Omental fat pad (tissue), 4 donors: ENCODE measurements at places on chromosomes 12 and 14.

GRCh38 chr14:91329486-91330014 is 85.0 kb upstream of the GPR68 start:
- no peak for DNase-seq

DNA sequence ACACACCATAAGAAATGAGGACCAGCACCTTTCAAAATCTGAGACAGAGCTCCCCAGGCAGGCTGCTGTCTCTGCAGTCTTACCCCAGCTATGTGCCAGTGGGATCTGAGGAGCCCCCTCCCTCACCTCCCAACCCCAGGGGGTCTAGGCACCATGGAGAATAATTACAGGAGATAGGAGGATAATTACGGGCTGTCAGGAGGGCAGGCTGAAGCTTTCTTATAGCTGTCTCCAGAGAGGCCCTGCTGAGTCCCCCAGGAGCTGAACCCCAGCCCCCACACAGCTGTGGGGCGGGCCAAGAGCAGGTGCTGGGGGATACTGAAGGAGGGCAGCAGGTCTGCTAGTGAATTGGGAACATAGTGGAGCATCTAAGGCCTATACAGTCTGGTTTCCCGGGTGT is 6.8 kb downstream of the CPNE6 start:
- DNase-seq, result no peak

DNA sequence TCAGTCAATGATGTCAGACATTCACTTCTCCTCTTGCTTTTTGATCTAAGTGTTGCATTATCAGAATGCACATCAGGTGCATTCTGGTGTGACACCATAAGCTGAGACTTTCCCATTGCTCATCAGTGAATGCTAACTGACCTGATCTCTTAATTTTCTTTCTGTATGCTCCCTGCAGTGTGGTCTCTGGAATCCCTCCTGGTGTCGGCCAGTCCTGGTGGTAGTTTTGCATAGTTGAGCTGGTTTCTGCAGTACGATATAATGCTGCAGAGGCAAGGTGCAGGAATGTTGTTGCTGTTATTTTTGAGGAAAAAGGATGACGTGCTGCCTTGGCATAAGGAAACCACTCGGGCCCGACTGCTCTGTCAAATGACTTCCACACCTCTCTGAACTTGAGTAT is 11.0 kb upstream of the SRP54 start:
- no peak for DNase-seq

DNA sequence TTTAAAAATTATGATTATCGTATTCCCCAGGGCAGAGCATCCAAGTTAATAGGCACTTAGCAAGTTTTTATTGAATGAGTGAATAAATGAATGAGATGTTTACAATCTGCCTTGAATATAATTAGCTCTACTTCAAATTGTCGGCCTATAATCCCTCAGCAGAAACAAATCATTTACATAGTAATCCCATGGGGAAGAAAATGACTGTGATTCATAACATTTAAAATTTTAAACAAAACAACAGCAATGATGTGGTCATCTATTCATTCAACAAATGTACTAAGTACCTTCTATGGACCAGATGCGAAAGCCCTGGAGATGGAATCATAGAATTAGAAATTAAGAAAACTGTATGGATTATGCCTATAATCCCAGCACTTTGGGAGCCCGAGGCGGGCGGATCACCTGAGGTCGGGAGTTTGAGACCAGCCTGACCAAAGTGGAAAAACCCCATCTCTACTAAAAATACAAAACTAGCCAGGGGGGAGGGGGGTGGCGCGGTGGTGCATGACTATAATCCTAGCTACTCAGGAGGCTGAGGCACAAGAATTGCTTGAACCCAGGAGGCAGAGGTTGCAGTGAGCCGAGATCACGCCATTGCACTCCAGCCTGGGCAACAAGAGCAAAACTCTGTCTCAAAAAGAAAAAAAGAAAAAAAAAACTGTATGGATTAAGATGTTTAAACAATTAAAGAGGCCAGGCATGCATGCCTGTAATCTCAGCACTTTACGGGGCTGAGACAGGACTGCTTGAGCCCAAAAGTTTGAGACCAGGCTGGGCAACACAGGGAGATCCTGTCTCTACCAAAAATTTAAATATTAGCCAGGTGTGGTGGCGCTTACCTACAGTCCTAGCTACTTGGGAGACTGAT is 17.7 kb upstream of the MDM2 start:
- no peak for DNase-seq

DNA sequence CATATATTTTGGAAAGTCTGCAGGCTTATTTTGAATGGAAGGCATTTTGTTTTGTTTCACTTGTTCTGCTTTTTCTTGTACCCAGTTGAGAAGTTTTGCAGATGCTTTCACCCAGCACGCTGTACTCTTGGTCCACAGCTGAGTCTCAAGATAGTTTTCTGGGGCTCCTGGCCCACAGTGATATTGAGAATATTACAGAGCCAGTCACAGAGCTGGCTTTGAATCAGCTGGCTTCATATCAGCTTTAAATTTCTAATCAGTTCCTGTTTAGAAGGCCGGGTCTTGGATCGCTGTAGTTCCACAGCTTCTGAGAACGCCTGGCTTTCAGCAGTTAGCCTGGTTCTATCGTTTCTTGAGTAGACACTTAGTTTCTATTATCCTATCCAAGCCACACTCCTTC is 32.5 kb upstream of the PARP11 start:
- DNase-seq, result no peak

- no peak for DNase-seq
Observed at GRCh38 chr14:32430326-32430725, 101.2 kb downstream of the AKAP6 start.

DNA sequence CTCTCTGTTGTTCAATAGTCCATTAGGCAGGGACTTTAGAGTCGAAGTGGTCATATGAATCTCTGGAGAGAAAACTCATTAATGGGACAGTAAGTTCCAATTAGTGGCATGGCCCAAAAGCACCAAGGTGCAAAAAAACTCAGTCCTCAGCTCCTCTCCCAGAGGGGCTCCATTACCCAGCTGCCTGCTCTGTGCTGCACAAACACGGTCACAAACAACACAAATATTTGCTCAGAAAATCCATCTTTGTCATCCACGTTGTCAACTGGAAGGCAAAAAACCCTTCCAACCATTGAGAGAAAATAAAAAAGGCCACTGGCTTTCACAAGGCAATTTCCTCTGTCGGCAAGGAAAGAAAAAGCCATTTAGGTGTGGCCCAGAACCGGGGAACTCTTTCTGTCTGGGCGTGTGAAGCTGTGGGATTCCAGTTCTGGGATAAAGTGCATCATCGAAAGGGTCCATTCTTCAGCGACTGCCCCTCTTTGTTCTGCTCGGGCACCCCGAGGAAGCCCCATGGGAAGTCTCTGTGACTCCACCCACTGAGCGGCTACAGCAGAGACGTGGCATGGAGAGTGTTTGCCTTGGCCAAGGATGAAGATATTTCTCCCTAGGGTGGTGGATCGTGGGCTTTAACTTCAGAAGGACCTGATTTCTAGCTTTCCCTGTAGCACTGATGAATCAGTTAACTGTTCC is 137.6 kb downstream of the VRK1 start:
- DNase-seq, result no peak

DNA sequence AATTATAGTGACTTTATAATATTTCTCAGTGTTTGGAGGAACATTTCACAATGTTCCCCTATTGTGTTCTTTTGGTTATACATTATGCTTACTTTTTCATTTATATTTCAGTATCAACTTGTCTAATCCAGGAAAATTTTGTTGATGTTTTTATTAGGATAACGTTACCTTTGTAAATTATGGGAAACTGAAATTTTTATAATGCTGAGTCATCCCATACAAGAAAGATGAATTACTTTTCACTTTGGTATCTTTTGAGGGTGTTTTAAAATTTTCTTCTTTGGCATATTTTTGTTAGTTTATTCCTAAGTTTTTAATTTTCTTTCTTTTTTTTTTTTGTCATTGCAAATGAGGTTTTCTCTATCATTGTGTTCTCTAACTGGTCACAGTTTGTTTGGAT is 542.7 kb downstream of the SLC16A7 start:
- no peak for DNase-seq

DNA sequence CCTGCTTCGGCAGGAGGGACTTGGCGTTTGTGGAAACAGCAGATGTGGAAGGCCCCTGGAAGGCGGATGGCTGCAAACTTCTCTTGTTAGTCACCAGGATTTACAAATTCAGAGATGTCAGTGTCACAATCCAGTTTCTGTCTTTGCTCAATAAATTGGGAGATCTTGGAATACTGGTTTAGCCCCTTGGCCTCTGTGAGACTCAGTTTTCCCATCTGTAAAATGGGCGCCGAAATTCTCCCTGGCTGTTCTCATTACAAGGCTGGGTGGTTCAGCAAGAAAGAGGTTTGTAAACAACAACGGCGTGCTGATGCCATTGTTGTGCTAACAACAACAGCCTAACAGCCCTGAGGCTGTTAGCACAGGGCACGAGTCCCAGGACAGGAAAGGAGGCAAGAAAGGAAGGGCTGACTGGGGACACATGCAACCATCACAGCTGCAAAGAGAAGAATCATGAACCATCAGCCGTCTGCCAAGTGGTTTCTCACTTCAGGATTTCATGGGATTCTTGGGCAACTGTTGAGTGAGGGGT is 127.5 kb downstream of the AACS start:
- no peak for DNase-seq

- no peak for DNase-seq
Observed at GRCh38 chr14:41498959-41499358, 107.7 kb upstream of the LRFN5 start.
